ENCODE measurements at places on chromosomes 11 and 22.

DNA sequence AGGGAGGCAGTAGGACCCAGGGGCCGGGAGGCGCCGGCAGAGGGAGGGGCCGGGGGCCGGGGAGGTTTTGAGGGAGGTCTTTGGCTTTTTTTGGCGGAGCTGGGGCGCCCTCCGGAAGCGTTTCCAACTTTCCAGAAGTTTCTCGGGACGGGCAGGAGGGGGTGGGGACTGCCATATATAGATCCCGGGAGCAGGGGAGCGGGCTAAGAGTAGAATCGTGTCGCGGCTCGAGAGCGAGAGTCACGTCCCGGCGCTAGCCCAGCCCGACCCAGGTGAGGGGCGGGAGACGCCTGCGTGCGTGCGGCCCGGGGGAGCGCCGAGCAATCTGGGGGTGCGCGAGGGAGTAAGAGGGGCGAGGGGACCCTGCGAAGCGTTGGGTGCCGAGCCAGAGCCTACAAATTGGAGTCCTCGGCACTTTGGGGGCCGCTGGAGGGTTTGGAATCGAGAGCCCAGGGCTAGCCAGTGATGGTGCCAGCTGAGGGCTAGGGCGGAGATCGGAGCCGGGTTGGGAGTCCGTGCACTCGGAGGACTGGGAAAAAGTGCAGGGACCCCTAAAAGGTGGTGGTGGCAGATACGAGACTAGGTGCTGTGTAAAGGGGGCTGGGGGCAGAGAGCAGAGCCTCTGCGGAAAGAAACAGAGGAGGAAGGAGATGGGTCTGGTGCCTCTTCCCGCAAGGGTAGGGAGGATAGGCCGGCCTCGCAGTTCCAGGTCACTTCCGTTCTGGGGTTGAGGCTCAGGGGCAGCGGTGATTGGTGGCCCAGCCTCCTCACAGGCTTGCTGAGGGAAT, at the start of gene SERPINH1:
Gene SERPINH1 (plus strand): TSS at position 206 of the 788 bp plus-strand sequence. CDS start 4,097 bp downstream, outside the sequence.
- peak; percentile 22 for DNase-seq

GRCh38 chr11:119320776-119321524, 4.0 kb upstream of the MCAM start:
- DNase-seq = no peak

DNA sequence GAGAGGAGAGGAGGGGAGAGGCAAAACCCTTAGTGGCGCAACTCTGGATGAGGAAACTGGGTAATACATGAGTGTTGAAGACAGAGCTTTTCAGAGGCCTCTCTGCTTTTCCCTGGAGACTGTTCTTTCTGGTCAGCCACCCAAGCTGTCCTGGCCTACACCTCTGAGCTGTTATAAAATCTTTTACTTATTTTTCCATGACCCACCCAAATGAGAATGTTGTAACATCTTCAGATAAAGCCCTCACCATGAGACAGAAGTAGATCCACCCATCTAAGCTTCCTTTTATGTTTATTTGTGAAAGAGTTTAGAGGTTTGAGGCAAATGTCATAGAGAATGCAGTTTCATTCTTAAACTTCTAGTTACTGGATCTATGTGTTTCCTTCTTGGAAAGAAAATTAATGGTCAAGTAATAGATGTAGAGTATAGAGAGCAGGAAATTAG, 20.3 kb upstream of the APLP2 start:
- DNase-seq = no peak

GRCh38 chr11:133663135-133663985, 131.1 kb upstream of the OPCML start:
- no peak for DNase-seq

GRCh38 chr22:46749682-46750529, 11.9 kb upstream of the CERK start:
- no peak for DNase-seq

GRCh38 chr22:36379593-36380361, 8.0 kb downstream of the MYH9 start:
- peak; percentile 31 for DNase-seq

DNA sequence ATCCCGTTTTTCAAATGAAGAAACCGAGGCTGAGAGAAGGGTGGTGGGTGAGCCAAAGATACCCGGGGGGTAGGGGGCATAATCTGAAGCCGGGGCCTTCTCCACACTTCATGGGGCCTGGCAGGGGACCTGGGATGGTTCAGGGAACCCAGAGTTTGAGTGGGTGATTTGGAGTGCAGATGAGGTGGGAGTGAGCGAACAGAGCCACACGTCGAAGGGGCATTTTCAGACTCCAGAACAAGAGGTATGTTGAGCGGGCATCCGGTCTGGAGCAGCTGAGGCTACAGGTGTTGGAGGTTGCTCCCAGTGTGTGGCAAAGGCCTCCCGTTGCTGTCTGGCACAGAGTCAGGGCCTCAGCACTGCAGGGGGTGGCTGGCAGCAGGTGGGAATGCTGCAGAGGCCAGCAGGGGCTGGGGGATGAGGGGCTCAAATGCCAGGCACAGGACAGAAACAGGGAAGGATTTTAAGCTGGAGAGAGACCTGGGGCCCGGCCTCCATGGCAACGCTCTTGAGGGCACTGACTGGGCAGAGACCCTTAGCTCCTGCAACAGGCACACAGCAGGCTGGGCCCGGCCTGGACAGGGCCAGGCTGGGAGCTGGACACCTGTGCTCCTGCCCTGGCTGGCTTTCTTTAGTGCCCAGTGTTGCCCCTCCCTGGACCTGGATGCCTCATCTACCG, 46.2 kb downstream of the WNT11 start:
- DNase-seq = no peak

GRCh38 chr11:127334466-127334865, 333.9 kb upstream of the KIRREL3 start:
- DNase-seq = no peak

DNA sequence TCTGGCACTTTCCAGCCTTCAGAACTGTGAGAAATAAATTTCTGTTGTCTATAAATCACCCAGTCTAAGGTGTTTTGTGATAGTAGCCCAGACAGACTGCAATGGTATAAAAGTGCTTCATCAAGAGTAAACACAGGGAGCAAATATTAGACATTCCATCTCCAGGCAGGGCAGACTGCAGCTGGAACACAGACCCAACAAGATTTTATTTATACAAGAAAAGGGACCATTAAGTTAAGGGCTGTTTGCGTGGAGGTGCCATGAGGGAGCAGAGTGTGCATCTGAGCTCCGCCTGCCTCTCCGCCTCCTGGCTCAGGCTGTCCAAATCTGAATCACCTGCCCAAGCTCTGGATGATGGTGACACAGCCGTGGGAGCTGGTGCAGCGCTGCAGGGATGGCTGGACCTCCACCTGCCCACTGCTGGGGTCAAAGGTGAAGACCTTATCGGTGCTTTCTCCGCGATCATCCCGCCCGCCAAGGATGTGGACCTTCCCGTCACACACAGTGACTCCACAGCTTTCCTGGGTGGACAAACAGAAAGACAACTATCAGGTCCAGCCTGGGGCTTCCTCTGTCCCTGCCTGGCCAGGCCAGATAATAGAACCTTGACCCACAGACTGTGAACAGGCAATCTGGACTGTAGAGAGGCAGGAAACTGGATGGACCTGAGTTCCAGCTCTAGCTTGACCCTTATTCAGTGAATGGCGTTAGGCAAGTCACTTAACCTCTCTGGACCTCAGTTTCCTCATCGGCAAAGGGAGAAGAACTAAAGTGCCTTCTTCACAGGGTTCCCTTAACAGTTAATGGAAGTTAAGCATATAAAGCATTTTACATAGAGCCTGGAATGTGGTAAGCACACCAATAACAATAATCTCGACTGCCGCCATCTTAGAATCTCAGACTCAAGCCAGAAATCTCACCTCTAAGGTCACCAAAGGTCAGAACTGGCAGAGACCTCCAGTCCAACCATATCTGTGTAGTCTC, 10.5 kb downstream of the KLHL35 start:
- DNase-seq = no peak

GRCh38 chr22:28477556-28477955, 202.1 kb downstream of the TTC28 start:
- DNase-seq = no peak

GRCh38 chr11:121794671-121795141, 321.3 kb downstream of the BLID start:
- no peak for DNase-seq

DNA sequence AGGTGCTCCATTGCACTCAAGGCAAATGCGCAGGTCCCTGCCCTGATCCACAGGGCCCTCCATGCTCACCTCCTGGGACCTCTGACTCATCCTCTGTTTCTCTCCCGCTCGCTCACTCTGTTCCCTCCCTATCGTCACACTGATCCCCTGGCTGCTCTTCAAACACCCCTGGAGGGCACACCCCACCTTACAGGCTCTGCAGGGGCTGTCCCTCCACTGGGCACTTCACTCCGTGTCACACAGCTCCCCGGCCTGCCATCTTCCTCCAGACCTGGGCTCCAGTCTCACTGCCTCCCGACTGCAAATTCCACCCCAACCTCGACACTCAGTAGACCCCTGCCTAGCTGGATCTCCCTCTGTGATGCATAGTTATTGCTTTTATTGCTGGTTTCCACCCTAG, 91.5 kb upstream of the PRDM11 start:
- no peak for DNase-seq

GRCh38 chr11:61347916-61348461, 13.7 kb downstream of the CYB561A3 start:
- DNase-seq = no peak

All from stimulated activated CD8-positive, alpha-beta memory T cell treated with anti-CD3 and anti-CD28 coated beads, Interleukin-12 subunit alpha, Interleukin-12 subunit beta, amount 100 ng/mL, for 1 hour (primary cell).